MV-4-11 (cell line): ENCODE measurements at places on chromosomes 1 and 21.

- no peak for DNase-seq
These were observed 3.2 kb downstream of the MIB2 start for GRCh38 chr1:1618396-1619068.

DNA sequence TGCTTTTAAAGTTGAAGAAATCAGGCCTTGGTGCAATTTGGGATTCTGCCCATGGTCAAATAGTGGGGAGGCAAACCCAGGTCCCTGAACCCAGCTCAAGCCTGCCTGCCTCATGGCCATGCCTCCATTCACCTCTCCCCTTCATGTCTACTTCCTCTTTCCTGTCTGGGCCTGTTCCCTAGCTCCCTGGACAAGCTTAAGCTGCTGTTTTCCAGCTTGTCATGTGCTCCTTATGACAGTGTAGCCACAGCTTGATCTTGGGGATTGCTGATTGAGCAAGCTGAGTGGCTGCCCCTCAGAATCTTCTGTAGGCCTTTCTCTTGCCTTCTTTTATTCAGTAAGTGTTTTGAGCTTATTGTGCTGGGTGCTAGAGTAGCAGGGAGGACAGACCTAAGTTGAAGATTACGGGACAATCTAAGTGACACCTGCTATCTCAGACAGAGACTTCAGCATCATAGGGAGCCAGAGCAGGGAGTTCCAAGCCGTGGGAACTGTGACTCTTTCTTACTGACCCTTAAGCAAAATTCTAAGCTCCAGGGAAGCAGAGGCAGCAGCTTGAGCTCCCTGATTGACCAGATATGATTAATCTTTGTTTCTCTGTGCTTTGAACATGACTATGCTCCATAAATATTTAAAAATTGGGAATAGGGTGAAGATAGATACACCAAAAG lies 520 bp upstream of the MR1 start:
- DNase-seq, result peak; percentile 87

DNA sequence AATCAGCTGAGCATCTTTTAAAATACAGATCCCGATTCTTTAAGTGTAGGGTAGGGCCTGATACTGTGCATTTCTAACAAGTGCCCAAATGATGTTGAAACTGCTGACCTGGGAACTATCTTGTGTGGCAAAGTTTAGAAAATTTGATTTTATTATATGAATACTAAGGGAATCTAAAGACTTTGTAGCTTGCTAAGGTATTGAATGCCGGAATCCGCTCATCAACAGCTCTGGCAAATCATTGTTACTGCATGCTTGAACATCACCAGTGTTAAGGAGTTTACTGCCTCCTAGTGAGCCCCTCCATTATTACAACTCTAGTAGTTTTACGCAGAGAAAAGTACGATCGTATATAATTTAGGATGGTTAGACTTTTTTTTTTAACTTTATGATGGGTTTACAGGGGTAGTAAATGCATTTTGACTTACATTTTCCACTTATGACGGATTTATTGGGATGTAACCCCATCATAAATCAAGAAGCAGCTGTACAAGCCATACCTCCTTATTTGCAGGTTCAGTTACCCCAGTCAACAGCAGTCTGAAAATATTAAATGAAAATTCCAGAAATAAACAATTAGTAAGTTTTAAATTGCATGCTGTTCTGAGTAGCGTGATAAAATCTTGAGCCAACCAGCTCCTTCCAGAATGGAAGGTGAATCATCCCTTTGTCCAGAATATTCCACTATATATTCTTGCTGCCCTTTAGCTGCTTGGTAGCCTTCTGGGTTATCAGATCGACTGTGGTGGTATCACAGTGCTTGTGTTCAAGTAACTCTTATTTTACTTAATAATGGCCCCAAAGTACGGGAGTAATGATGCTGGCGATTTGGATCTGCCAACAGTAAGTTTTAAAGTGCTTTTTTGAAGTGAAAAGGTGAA lies 892 bp downstream of the TYW3 start:
- DNase-seq, result peak; percentile 82

- peak; percentile 87 for DNase-seq
These were observed 158.1 kb downstream of the SLC45A1 start for GRCh38 chr1:8476006-8476405.

GRCh38 chr1:7845761-7846160 lies 7.1 kb downstream of the UTS2 start:
- DNase-seq, result no peak
